ENCODE measurements at places on chromosomes 13 and 19.

DNA sequence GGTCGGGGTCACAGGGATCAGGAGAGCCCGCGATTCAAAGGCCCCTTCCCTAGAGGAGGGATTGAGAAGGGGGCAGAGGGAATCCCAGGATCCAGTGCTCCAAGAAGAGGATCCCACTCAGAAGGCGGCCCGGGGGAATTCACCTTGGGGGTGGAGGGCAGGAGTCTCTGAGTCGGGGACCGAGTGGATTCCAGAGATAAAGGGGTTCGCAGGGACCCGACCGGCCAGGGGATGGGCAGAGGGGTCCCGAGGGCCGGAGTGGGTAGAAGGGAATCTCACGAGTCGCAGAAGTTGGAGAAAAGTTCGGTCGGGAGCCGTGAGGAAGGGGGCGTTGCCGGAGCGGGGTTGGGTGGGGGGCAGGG, 261 bp downstream of the PRKD2 start:
- no peak for DNase-seq

- DNase-seq, result no peak
Observed at GRCh38 chr19:18669524-18669817, 14.0 kb upstream of the CRTC1 start.

DNA sequence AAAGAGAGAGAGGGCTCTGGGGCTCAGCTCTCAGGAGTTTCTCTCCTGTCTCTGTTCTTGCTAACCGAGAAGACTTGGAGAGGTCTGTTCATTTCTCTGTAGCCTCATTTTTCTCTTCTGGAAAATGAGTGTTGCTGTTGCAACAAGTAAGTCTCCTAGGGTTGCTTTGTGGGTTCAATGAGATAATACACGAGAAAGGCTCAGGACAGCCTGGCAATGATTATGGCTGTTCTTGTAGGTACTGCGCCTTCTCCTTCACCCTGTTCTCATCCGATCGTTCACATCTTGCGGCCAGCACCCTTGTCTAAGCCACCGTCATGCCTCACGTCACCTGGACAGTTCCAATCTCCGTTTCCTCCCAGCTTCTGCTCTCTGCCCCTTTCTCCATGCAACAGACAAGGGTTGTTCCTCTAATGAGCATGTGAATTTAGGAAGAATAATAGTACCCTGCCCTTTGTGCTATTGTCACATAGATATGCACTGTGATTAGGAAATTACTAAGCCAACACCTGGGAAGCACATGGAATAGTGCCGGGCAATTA, 4.2 kb downstream of the C5AR1 start:
- DNase-seq, result no peak

- no peak for DNase-seq
Observed at GRCh38 chr13:34867590-34867989, 74.5 kb upstream of the NBEA start.

DNA sequence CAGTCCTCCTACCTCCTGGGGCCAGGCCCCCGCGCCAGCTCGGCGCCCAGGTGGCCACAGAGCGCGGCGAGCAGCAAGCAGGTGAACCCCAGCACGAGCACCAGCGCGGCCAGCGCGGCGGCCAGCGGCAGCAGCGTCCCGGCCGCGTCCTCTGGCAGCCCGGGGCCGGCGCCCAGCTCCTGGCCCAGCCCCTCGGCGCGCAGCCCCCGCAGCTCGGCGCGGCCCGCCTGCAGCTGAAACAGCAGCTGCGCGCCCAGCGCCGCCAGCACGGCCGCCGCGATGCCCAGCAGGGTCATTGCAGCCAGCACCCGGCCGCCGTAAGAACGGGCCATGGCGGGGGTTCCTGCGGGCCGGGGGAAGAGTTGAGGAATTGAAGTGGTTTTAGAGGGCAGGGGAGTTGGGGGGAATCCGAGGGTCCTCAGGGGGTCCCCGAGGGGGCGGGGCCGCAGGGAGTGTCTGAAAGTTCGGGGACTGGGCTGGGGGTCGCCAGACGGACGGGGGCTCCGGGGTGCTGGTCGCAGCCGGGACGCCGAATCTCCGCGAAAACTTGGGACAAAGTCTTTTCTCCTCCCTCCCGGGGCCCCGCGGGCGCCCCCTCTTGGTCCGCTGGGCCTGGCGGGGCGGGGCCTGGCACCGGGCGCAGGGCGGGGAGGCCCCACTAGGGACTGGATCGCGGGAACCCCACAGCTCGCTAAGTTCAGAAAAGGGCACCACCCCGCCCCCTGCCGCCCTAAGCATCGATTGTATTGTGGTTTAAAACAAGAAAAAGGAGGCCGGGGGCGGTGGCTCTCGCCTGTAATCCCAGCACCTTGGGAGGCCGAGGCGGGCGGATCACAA, at the start of gene TMEM221:
Gene TMEM221 (minus strand): TSS at position 538 of the 837 bp plus-strand sequence. CDS start 206 bp downstream, at position 332.
- DNase-seq, result peak; percentile 69

DNA sequence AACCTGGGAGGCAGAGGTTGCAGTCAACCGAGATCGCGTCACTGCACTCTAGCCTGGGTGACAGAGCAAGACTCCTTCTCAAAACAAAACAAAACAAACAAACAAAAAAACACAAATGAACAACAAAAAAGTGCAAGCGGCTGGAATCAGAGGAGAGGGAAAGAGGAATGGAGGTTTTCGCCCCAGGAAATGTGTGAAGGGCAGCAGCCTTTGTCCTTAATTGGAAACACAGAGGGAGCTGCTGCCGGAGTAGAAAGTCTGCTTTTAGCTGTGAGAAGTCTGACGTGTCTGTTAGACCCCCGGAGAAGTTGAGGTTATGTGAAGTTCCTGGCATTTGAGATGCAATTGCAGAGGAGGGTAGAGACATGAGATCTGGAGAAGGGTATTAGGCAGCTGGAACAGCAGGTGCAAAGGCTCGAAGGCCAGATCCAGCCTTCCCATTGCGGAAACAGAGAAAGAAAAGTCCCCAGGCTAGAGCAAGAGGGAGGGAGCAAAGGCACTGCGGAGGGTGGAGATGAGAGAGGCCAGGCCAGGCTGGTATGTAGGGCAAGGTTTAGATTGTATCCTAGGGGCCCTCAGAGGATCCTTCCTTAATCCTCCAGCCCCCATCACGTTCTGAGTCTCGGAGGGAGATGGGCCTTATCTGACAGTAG, 473 bp downstream of the TMIGD2 start:
- no peak for DNase-seq

DNA sequence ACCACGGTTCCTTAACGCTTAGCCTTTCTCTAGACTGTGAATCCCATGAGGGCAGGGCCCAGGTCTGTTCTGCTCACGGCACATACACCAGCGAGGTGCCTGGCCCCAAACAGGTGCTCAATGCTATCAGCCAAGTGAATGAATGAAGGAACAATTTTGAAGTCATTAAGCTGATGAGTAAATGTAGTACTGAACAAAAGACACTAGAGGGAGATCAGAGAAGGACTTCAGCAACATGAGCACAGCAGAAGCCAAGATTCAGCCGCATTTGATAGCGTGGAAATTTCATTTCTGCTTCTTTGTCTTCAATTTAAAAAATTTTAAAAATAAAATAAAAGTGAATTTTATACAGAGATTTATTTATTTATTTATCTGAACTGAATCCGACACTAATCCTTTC, 20.1 kb upstream of the MYO16 start:
- no peak for DNase-seq

- no peak for DNase-seq
Observed at GRCh38 chr19:4583961-4584669, 24.6 kb upstream of the SEMA6B start.

DNA sequence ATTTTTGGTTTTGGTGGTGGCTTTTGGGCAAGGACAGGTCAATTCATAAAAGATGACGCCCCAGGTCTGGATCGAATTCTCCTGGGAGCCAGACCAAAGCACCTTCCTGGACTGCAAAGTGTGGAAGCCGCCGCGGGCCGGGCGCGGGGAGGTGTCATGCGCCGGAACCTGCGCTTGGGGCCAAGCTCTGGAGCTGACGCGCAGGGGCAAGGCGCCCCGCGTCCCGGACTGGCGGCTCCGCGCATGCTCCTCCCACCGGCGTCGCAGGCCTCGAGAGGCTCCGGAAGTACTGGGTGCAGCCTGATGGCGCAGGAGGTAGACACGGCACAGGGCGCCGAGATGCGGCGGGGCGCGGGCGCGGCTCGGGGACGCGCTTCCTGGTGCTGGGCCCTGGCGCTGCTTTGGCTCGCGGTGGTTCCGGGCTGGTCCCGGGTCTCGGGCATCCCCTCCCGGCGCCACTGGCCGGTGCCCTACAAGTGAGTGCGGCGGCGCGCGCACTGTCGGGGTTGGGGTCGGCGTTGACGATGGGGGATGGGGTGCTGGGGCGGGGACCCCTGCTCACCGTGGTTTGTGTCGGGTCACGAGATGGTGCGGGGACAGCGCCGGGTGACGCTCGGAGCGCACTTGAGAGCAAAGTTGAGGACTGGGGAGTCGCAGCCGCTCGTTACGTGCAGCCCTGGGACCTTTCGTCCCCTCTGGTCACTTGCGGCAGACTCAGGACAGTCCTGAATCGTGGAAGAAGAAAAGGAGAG, at the start of gene CLN5:
Gene CLN5 (plus strand): TSS at position 286 of the 752 bp plus-strand sequence. CDS start 18 bp downstream, at position 304.
- DNase-seq, result peak; percentile 96

DNA sequence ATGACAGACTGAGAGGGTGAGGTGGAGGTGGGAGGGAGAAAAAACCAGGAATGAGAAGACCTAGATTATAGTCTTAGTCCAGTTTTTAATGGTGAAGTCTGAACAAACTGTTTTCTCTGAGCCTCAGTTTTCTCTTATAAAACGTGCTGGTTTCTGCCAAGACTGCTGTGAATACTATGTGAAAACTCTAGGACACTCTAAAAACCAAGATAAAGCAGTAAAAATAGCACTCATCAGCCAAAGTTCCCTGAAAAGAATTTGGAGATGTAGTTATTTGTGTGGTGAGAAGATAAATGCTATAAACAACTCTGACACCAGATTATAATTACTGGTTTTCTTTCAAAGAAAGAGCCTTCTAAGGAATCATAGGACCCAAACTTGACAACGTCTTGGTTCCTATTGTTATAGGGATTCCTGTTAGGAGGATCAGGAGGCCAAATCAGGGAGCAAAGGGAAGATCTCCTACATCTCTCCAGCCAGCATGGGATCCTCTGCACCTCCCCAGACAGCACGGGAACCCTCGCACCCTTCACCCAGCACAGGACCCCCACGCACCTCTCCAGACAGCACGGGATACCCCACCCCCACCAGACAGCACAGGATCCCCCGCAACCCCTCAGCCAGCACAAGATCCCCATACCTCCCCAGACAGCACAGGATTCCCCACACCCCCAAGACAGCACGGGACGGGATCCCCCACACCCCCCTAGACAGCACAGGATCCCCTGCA, 130.2 kb downstream of the MIPEP start:
- no peak for DNase-seq

DNA sequence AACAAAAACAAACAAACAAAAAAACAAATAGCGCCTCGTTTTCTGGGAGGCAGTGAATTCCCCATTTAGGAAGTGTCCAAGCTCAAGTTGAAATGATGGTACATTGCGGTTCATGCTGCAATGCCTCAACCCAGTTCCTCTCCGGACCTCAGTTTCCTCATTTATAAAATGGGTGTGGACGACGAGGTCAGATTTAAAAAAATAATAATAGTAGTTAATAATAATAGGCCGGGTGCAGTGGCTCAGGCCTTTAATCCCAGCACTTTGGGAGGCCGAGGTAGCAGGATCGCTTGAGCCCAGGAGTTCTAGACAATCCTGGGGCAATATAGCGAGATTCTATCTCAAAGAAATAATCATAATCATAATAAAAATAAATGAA, 15.5 kb upstream of the ERCC1 start:
- no peak for DNase-seq

DNA sequence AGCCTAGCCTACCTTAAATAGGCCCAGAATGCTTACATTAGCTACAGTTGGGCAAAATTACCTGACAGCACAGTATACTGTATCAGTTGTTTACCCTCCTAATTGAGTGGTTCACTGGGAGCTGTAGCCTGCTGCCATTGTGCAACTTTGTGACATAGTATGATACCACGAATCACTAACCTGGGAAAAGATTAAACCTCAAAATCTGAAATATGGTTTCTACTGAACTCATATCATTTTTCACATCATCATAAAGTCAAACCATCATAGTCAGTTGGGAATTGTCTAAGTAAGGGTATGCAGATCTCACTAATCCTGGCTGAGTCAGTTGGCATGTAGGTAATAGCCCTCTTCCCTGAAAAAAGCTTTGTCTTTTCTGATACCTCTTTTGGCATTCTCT, 9.2 kb downstream of the PAN3 start:
- DNase-seq, result no peak

DNA sequence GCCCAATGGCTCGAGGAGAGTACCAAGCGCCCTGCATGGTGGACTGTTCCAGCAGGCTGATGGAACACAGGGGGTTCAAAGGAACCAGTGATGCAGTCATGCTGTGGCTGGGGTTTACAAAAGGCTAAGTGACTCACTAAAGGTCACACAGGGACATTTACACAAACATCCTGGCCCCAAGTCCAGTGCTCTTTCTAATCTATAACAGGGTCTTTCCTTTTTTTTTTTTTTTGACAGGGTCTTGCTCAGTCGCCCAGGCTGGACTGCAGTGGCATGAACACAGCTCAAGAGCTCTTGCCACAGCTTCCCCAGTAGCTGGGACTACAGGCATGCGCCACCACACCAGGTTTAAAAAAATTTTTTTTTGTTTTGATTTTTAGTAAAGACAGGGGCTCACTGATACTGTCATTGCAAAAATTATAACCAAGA, 2.8 kb upstream of the SLC25A15 start:
- no peak for DNase-seq

DNA sequence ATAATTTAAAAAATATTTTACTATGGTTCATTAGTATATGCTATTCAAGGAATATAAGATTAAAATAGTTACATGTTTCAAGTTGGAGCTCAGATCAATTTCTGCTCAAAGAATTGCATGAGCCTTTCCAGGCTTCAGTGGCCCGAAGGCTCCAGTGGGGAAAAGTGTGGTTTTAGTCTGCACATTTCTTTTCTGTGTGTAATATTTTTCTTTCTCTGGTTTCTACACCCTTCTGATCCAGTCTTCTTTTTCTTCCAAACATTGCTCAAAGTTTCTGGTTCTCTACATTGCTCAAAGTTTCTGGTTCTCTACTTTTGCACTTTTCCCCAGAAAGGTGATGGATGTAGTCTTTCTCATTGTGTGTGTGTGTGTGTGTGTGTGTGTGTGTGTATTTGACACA, 64.7 kb upstream of the OXGR1 start:
- DNase-seq, result no peak

- peak; percentile 38 for DNase-seq
Observed at GRCh38 chr19:19445911-19446361, 40.5 kb downstream of the GATAD2A start.

DNA sequence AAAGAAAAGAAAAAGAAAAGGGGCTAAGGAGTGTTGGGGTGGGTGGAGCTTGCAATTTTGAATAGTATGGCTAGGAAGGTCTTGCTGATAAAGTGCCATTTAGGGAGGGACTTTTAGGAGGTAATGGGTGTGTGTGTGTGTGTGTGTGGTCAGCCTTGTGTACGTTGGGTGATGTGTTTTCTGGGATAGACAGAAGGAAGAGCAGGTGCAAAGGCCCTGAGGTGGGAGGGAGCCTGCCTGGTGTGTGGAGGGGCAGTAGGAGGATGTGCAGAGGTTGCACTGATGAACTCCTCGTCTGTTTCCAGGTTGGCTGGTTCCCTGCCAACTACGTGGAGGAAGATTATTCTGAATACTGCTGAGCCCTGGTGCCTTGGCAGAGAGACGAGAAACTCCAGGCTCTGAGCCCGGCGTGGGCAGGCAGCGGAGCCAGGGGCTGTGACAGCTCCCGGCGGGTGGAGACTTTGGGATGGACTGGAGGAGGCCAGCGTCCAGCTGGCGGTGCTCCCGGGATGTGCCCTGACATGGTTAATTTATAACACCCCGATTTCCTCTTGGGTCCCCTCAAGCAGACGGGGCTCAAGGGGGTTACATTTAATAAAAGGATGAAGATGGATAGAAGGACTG, 30.5 kb upstream of the ADGRE1 start:
- DNase-seq, result no peak

- no peak for DNase-seq
Observed at GRCh38 chr19:21432590-21432989, 35.7 kb downstream of the ZNF493 start.

GRCh38 chr13:106295971-106296370, 239.5 kb downstream of the EFNB2 start:
- no peak for DNase-seq

Data from CD4-positive, alpha-beta T cell treated with Interleukin-12 subunit alpha and Interleukin-12 subunit beta, for 1 hour (primary cell).